ENCODE measurements at places on chromosomes 4 and X.
A peak's percentile ranks its signal among the peaks of the same experiment; 100 is the strongest.

GRCh38 chr4:53267026-53267425 lies 98.8 kb downstream of the SCFD2 start:
- DNase-seq = no peak

GRCh38 chr4:6893449-6894085 lies 16.1 kb upstream of the TBC1D14 start:
- peak; percentile 56 for DNase-seq

DNA sequence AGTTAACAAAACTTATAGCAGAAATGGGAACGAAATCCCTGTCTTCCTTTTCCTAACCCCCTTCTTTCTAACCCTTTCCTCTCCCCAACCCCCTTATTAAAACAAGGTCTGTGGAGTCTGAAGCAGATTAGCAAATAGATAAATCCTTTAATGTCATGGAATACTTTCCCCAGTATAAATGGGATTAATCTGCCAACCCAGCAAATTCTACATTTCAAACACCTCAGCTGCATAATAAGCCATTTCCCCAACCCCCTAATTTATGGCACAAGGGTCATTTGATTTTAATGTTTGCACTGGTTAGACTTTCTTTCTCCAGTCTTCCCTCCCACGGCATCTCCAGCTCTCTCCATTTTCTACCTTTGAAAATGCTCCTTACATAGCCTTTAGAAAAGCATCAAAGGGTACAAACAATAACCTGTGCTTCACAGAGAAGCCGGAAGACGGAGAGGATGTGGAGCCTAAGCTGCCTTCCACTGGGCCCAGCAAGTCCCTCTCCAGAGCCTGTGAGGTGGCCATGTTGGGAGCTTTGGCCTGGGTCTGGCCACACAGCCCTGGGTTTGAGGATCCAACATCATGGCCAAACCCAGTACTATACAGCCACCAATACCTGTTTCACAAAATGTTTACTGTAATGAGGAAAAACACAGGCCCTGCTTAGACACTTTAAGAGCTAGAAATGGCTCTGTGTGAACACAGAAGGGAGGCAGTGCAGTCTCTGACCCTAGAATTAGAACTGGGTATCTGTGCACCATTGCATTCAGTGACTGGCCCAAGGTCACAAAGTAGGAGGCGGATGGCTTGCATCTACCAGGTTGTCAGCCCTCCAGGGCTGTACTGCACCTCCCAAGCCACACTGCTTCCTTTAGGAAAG lies 56.9 kb upstream of the SPRY1 start:
- DNase-seq = no peak

- DNase-seq = no peak
Measured at GRCh38 chr4:24521544-24521943, 62.8 kb downstream of the DHX15 start.

GRCh38 chrX:48958635-48959094 lies 1.3 kb upstream of the OTUD5 start:
- peak; percentile 44 for DNase-seq

- DNase-seq = no peak
Measured at GRCh38 chr4:99965674-99966350, 15.7 kb upstream of the H2AZ1 start.

DNA sequence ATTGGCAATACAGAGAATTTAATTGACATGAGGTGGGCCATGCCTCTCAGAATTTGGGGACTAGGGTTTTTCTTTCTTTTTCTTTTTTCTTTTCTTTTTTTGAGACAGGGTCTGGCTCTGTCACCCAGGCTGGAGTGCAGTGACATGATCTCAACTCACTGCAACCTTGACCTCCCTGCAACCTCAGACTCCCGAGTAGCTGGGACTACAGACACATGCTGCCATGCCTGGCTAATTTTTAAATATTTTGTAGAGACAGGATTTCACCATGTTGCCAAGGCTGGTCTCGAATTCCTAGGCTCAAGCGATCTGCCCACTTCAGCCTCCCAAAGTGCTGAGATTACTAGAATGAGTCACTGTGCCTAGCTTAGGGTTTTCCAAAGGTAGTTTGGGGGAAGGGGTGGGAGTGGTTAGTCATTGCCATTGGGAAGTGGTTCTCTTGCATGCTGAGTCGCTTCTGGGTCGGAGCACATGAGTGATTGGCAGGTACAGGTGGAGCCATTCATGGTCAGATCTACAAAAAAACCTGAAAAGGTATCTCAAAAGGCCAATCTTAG lies 54.5 kb downstream of the MID2 start:
- DNase-seq = no peak

DNA sequence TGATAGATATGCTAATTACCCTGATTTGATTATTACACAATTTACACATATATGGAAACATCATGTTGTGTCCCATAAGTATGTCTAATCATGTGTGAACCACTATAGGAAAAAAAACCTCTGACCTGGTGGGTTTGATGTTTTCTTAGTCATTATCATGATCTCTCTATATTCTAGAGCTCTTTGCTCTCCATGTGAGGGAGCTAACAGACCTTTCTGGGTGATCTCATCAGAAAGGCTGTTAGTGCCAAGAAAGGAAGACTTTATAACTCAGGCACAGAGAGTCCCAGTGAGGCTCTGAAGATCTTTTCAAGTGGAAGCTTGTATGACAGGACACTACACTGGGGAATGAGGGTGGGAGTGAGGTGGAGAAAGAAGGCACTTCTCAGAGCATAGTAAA lies 527.7 kb upstream of the MAGEB2 start:
- DNase-seq = no peak

- no peak for DNase-seq
Measured at GRCh38 chr4:4852591-4853362, 6.7 kb upstream of the MSX1 start.

DNA sequence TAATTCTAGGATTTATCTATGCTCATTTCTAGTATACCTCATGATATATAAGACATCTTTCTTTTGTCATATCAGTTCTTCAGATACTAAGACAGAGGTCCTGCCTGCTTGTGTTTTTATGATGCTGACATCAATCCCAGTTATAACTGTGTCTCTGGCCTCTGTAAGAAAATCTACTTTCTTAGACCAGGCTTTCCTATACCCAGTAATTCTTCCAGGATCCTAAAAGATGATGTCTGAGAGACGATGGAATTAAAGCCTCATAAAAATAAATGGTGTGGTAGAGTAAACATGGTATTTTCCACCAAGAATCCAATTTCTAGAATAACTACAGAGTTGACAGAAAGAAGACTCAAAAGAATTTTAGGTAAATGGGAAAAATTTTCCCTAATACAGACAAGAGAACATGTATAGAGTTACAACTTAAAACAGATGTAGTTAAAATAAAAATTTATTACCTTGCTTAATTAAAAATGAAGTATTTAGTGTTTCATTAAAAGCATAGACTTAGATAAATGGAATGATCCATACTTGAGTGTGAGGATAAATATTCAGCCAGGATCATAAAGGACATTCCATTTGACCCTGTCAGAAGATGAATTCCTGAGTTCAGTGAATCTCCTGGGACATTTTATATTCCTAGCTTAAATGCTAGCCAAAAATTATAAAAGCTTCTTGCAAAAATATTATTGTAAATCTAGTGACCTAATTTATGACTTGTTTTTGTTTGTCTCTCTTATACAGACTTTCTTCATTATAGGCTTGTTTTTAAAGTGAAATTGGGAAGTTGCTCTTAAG lies 137.4 kb downstream of the PDLIM5 start:
- DNase-seq = no peak

DNA sequence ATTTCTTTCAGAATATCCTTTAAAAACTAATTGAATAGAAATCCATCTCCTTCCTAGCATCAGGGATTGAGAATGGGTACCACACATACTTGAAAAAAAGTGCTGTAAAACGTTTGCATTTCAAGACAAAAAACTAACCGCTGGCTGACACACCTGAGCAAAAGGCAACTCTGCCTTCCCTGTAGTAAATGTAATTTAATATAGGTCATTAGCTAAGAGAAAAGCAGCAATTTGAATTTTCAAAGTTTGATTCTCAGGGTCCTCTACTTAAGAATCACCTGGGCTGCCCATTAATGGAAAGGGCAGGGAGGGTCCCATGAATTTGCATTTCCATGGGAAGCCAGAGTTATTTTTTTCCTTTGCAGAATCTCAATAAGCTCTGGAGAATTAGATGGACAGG lies 40.5 kb upstream of the SPP1 start:
- DNase-seq = no peak

DNA sequence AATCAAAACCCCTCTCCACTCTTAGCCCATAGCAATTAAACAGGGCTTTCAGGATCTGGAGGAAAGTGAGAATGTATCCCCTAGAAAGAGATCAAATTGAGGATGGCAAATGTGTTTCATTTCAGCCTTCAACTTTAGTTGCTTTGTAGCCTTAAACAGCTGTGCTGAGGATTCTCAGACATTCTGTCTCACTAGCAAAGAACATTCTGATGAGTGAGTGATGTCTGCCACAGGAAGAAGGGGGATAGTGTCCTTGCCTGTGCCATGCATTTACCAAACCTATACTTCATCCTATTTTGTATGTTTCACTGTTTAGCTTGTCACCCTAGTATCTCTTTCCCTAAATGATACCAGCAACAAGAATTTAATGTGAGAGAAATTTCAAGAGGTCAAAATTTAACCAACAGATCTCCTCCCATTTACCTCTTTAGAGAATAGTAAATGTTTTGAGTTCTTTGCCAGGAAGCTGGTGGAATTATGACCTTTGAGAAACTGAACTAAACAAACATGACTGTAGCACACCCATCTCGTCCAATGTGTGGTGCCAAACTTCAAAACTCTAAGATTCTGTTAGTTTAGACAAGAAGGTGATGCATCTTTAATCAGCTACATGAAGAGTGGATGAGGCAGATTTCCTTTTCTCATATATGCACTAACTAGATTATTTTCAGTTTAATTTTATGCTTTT lies 165.6 kb downstream of the PALLD start:
- DNase-seq = no peak

- no peak for DNase-seq
Measured at GRCh38 chr4:73922766-73923630, 53.8 kb downstream of the CXCL1 start.

DNA sequence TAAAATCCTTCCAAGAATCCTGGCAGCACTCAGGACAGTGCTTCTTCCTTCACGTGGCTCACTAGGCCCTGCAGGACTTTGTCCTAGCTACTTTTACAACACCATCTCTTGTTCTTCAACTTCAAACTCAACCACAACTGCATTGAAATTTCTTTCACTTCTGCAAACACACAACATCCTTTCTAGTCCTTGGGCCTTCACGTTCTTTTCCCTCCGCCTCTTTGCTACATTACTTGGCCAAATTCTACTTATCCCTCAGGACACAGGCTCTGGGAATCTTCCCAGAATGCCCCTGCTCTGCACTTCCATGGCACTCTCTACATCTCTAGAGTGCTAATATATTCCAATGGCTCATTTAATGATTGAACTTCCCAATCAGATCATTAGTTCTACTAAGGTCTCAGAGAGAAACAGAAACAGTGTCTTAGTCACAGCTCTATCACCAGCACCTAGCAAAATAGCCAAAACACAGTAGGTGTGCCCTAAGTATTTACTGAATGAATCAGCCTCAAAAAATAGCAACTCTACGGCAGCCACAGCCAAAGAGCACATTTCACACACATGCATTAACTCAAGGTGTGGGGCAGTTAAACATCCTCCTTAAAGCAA lies 73.3 kb downstream of the MANBA start:
- no peak for DNase-seq

Data from NCI-H526 (cell line).